ENCODE measurements at places on chromosomes 12 and 14. TPM values are rescaled to one million over a fixed set of nuclear protein-coding genes. Genes with fewer than 3 reads are reported as not detected.

Gene ACSS3
- total RNA-seq = 62.2 TPM

Gene PLEKHG7
- total RNA-seq = 1.5 TPM

Gene CCDC38
- total RNA-seq = 0.49 TPM

Gene GPR135
- 2.9 TPM for total RNA-seq

Gene OAS2
- total RNA-seq = 18.1 TPM

Gene KRT6A
- not detected for total RNA-seq

Gene TBX3
- total RNA-seq = 11.0 TPM

Gene SOAT2
- total RNA-seq = not detected

Gene PTPRO
- total RNA-seq = 9.2 TPM

Gene SLC17A8
- not detected for total RNA-seq

Gene LALBA
- not detected for total RNA-seq

Gene KRT71
- not detected for total RNA-seq

Gene PLEKHD1
- not detected for total RNA-seq

Gene SLC5A8
- total RNA-seq = not detected

Gene CATSPERB
- 3.3 TPM for total RNA-seq

Gene HOXC4
- total RNA-seq = 28.6 TPM

Gene GLRX5
- total RNA-seq = 21.3 TPM

Gene TMX1
- 26.2 TPM for total RNA-seq

- no peak for DNase-seq
Measured at GRCh38 chr12:71626768-71627167, 36.9 kb downstream of the ZFC3H1 start.

DNA sequence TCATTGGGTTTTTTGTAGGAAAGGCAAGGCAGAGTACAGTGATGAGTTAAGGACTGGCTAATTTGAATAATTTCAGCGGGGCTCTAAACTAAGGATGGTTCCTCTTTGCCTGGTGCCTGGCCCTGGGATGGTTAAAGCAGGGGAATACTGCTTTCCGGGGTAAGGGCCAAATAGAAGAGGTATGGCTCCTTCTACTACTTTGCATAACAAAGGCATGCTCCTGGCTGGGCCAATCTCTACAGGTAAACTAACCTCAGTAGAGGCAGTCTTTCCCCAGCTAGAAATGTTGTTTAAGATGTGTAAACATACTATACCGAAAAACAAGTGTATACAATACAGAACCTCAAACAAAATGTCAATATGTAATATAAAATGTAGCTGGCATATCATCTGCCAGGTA lies 1239.0 kb downstream of the SLC16A7 start:
- DNase-seq = no peak

- DNase-seq = no peak
Measured at GRCh38 chr14:30440961-30441360, 118.0 kb upstream of the G2E3 start.

DNA sequence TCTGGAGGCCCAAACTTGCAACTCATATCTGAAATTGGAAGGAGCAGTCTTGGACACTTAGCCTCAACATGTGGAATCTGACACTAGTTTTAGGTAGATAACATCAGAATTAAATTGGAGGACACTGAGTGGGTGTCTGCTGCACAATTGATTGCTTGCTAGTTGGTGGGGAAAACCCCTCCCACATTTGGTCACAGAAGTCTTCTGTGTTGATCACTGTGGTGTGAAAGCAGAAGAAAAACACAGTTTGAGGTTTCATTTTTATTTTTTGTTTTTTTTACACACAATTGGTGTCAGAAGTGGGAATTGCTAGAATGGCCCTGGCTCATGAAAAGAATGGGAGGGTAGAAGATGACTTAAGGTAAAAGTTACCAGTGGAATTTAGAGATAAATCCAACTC lies 78.0 kb upstream of the CD163 start:
- DNase-seq = no peak

- no peak for DNase-seq
Measured at GRCh38 chr12:71237128-71237527, 79.3 kb upstream of the TSPAN8 start.

DNA sequence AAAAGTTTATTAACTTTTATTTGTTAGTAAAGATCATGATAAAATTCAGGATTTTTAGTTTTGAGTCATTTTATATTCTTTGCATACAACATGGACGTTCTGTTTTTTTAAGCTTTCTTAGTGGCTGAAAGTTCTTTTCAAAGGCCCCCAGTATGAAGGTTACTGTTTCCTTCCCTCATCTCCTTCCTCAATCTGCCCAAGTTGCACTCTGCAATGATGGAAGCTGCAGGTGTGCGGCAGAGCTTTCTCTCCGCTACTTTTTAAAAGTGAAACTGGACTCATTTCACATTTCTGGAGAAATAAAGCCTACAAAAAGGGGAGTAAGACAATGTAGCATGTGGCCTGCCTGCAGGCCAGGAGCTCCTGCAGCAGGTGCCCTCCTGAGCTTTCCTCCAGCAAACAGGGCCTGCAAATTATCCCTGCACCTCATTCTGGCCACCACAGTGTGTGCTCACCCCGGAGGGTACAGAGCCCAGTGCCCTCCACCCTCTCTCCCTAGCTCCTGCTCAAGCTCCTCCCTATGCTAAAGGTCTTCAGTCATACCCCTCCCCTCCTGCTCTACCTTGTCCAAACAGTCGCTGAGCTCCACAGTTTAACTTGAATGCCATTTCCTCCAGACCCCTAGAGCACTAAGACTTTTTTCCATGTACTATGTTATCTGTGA lies 78.9 kb downstream of the SETD3 start:
- no peak for DNase-seq

DNA sequence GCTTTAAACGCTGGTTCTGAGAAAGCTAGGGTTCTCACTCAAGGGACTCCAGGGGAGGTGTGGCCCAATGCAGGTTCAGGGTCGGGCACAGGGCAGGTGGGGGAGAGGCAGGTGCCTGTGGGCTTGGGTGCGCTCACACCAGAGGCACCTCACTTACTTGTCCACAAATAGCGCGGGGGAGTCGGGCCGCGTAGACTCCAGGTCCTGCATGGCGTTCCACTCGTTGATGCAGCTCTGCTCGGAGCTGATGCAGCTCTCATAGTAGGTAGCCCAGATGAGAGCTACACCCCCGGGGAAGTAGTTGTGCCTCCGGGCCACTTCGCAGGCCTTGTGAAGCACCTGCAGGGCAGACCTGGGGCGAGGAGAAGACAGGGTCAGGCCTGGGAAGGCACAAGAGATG lies 49.9 kb downstream of the SSH1 start:
- DNase-seq = no peak

DNA sequence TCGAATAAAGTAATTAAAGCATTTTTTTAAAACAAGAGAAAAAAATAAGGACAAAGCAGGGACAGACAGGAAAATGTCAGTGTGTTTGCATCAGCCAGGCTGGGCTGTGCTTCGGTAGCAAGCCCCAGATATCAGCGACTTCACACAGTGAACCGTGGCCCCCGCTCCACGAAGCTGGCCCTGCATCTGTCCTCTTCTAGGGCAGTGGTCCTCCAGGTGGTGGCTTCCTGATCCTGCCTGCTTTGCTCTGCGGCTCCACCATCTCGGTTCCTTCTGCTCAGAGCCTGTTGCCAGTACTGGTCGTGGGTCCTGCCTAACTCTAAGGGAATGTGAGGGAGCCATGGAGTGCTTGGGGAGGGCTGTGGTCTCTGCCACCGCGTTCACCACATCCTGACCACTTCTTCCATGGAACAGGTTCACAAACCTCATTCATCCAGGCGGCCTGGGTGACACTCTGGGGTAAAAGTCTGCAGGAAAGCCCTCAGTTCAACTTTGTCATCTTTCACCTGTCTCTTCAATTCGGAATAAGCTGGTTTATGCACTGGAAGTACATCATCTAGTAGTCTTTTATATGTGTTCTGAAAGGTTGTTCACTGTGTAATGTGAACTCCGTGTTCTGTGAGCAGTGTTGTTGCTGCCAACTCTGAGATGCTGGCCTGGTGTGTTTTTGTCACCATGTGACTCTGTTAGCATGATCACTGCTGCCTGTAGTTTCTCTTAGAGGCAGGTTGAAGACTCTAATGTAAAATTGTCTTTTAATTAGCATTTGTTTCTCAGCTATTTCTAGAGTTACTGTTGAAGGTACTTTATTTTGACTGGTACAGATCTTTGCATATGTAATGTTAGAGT lies 47.9 kb downstream of the ANKRD9 start:
- no peak for DNase-seq

- DNase-seq = no peak
Measured at GRCh38 chr12:101795013-101795412, 35.7 kb downstream of the GNPTAB start.

- DNase-seq = no peak
Measured at GRCh38 chr14:65993103-65993502, 493.1 kb upstream of the CCDC196 start.

DNA sequence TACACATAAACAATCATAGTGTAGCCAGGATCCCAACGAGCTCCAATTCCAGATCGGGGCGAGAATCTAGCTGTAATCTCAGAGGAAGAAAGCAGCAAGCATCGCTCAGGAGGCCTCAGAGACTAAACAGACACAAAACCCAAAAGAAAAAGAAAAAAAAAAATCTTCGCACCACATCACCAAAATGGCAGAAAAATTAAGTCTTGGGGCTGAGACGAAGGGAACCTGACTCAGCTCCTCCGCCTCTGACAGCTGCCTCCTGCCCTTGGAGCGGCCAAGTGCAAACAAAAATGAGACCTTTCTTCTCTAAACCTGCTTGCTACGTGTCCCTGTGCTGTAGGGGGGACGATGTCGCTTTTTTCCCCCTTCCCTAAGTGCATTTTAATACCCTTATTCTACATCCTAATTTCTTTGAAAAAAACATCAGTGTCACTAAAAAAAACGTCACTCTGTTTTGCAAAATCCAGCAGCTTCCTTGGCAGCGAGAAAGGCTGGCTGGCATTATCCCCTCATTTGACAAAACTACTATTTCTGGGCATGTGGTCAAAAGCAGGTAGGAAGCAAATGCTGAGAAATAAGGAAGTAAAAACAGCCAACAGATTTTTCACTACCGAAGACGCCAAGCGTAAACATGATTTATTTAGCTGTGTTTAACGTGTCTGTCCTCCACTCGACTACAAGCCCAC lies 30.5 kb downstream of the BCL11B start:
- DNase-seq = no peak

DNA sequence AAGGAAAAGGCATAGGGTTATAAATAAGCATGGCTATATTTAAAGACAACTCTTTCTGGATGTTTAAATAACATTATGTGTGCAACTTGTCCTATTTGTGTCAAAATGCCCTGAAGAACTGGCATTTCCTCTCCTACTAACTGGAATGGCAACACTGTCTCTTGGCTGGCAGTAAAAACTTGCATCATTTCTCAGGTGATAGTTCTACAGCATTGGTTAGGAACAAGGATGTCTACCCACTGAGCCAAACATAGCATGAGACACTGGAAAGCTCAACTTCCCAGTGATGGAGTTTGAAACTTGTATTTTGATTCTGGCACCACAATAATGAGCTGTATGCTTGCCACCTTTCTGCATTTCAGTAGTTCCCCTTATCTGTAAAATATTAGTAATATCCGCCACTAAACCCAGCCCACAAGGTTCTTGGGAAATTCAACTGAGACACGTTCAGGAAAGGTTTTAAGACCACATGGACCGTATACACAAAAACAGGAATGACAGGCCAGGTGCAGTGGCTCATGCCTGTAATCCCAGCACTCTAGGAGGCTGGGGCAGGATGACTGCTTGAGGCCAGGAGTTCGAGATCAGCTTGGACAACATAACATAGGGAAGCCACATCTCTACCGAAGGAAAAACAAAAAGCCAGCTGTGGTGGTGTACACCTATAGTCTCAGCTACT lies 5.1 kb downstream of the SLC38A2 start:
- DNase-seq = no peak

GRCh38 chr12:64029013-64029857 lies 184.7 kb downstream of the SRGAP1 start:
- peak; percentile 51 for DNase-seq

GRCh38 chr12:49253033-49253623 lies 11.8 kb upstream of the TUBA1C start:
- no peak for DNase-seq

DNA sequence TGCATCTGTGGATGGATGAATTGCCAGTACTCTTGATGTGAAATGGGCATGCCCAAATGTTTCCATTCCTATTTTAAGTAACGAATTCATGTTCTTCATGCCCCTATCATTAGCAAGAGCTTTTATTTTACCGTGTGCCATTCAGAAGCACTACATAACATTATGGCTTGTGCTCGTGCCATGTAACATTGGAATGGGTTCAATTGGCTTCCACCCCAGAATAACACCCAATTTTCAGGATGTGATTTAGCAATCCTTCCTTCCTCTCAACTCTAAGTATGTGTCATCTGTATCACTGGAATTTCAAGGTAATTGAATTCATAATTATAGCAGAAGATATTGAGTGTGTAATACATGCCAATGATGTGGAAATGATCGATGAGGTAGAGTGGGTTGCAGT lies 145.8 kb upstream of the TMPO start:
- DNase-seq = no peak

DNA sequence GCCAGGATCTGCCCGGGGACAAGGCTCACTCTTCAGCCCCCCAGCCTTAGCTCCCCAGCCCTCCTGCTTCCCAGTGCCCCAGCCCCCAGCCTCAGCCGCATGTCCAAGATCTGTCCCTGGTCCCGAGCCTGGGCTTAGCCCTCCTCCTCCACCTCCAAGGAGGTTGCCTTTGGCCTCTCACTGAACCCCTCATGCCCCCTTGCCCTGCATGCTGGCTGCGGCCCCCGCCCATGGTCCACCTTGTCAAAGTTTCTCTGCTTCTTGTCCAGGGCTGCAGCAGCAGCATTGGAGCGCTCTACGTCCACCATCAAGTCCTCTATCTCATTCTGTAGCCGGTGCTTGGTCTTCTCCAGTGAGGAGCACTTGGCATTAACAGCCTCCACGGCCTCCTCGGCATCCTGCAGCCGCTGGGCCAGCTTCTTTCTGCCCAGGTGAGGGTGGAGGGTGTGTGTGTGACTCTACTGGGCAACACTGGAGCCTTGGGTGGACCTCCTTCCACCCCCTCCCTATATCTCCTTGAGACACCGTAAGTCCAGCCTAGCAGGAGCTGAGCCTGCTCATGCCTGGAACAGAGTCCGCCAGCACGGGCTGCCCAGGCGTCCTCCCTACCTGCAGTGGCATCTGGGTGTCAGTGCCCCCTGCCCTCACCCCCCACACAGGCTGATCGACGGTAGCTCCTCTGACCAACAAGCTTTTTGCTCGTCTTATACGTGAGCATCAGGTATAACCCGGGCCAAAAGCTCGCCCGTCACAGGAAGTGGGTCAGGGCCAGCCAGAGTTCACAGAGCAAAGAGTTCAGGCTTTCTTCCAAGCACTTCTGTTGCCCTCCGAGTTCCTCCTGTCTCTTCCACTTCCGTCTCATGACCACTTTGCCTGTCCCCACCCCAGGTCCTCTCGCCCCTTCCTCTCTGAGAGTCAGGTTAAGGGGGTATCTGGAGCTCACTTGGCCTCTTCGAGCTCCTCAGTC lies 11.4 kb downstream of the CMTM5 start:
- no peak for DNase-seq
